ENCODE measurements at places on chromosomes 5 and 9.

- no peak for DNase-seq
Measured at GRCh38 chr5:16507716-16508115, 42.1 kb upstream of the ZNF622 start.

DNA sequence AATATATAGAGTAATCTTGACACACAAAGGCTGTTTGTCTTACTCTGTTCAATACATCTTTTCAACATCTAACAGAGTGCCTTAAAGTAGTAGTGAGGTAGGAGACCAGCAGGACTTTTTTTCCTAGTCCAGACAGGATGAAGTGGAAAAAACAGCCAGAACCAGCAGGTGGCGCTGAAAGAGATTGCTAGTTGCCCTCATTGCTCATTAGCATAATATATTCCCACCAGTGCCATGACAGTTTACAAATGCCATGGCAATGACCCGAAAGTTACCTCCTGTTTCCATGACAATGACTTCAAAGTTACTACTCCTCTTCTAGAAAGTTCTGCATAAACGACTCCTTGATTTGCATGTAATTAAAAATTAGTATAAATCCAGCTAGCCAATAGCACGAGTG is 387.4 kb downstream of the ACTL7B start:
- peak; percentile 61 for DNase-seq

GRCh38 chr5:77073667-77074066 is 13.4 kb downstream of the ZBED3 start:
- DNase-seq, result no peak

DNA sequence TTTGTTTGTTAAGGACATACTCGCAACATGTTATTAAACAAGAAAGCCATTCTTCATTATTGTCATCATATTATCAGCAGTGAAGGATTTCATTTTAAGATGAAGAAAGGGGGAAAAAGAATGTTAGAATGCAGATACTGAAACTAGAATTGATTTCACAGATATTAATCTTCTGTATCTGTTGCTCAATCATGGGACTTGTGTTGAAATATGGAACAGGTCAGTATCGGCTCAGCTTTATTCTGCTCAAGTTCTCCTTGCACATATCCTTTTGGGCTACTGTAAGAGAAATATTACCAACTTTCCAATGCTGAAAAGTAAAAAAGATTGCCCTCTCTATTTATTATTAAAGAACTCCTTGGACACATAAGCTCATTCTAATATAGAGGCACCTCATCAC is 13.8 kb upstream of the ANXA1 start:
- DNase-seq, result peak; percentile 51

GRCh38 chr5:23476580-23476979 is 30.8 kb upstream of the PRDM9 start:
- no peak for DNase-seq

- no peak for DNase-seq
Measured at GRCh38 chr9:84278130-84278529, 62.4 kb downstream of the SLC28A3 start.

DNA sequence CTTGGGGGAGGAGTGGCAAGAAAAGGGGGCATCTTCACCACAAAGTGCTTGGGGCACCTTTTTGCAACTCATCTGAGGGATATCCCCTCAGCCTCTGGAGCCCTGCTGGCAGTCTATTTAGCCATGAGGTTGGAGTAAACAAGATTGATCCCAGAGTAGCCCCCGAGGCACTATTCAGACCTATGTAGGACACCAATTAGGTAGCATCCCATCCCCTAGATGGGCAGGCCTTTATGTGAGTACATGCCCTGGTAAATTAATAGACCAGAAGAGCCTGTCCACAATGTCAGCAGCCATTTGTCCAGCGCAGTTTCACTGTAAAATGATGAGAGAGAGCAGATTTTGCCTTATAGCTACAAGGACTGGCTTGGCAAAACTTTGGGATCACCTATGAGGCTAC is 221.4 kb downstream of the DRD1 start:
- DNase-seq, result no peak

DNA sequence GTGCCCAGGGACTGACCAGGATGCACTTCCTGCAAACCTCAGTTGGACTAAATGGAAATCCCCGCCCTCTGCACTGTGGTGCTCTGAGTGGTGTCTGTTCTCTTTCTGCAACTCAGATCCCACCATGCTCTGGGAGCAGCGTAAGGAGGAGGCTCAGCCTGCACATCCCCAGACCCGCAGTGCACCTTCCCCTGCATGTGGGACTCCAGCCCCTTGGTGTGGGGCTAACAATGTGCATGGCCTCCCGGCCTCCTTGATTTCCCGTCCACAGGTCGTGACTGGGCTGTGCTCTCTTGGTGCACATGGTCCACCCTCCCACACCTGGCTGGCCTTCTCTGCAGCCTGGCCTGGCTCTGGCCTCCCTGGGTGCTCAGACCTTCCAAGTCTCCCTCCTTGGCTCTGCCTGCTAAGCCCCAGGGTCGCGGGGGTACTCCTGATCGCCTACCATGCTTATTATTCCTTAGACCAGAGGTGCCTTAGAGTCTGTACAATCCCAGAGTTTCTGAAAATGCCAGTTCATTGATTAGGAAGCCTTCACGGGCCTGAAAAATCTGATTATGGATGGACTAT is 397.5 kb downstream of the IRX2 start:
- DNase-seq, result no peak

- DNase-seq, result no peak
Measured at GRCh38 chr5:61256474-61256873, 75.6 kb upstream of the ZSWIM6 start.

- DNase-seq, result no peak
Measured at GRCh38 chr9:72880821-72881220, 72.0 kb downstream of the ALDH1A1 start.

- no peak for DNase-seq
Measured at GRCh38 chr5:137933491-137933911, 44.2 kb downstream of the PKD2L2 start.
